Skeletal muscle cell (primary cell): ENCODE measurements at places on chromosomes 11 and 22.

- DNase-seq = no peak
Observed at GRCh38 chr11:61012737-61013215, 41.3 kb downstream of the CD6 start.

- no peak for DNase-seq
Observed at GRCh38 chr11:33043221-33043830, 4.0 kb downstream of the TCP11L1 start.

GRCh38 chr11:8792710-8793109 lies 110.1 kb downstream of the RPL27A start:
- no peak for DNase-seq

- no peak for DNase-seq
Observed at GRCh38 chr22:27490080-27490479, 311.5 kb downstream of the MN1 start.

GRCh38 chr11:66768818-66769217 lies 39.8 kb upstream of the SPTBN2 start:
- peak; percentile 26 for DNase-seq

- no peak for DNase-seq
Observed at GRCh38 chr11:8071616-8072581, 9.1 kb upstream of the TUB start.

GRCh38 chr22:37060801-37061610 lies 9.5 kb downstream of the KCTD17 start:
- no peak for DNase-seq

GRCh38 chr11:9838961-9839360 lies 175.1 kb downstream of the SWAP70 start:
- no peak for DNase-seq

DNA sequence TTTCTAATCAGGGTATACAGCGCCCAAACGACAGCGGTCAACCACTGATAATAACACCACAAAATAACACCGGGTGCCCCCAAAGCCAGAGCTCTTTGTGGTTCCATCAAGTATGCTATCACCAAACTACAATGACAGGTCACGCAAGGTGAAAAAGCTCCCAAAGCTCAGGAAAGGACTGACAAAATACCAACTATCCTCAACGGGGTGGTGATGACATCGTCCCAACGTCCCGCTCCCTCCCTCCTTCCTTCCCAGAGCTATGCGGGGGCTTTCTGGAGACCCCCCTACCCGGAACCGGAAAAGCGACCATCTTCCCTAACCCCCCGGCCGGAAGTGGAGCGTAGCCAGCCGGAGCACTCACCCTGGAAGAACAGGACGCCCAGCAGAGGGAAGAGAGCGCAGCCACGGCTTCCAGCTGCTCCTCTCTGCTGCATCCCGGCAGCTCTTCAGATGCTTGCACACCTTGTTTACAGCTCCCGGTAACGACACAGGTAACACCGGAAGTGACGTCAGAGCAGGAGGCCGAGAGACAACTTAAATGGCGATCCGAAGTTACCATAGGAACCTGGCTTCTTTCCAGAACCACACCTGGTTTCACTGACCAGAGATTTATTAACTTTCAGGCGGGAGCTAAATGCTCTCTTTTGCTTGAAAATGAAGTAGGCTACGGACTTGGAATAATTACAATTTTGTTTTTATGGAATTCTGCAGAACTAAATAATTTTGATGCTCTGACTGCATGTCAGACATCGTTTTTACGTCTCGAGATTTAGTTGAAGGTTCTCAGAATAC lies at the start of gene MPZL3:
Gene MPZL3, minus strand, starts transcription at position 508 of the 795 bp plus-strand sequence. Its CDS starts 71 bp downstream, at position 437.
- peak; percentile 7 for DNase-seq

DNA sequence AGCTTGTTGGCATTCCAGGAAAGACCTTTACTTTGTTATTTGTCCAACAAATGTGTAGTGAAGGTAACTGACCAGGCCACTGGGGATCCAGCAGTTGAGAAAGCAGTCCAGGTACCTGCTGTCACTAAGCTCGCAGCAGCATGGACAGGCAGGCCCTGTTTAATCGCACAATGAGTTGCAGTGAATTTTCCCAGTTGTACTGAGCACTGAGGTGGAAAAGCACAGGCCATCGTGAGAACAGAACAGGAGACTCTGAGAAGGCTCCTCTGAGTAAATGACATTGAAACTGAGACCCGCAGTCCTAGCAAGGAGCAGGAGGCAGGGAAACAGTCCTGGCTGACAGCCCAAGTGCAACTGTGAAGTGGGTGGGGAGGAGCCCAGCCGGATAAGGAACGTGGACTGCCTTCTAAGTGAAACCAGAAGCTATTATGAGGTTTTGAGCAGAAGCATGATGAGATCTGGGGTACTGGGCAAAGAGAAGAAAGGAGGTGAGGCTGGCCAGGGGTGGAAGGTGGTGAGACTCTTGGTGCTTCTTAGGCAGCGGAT lies 39.8 kb upstream of the CDON start:
- DNase-seq = no peak

DNA sequence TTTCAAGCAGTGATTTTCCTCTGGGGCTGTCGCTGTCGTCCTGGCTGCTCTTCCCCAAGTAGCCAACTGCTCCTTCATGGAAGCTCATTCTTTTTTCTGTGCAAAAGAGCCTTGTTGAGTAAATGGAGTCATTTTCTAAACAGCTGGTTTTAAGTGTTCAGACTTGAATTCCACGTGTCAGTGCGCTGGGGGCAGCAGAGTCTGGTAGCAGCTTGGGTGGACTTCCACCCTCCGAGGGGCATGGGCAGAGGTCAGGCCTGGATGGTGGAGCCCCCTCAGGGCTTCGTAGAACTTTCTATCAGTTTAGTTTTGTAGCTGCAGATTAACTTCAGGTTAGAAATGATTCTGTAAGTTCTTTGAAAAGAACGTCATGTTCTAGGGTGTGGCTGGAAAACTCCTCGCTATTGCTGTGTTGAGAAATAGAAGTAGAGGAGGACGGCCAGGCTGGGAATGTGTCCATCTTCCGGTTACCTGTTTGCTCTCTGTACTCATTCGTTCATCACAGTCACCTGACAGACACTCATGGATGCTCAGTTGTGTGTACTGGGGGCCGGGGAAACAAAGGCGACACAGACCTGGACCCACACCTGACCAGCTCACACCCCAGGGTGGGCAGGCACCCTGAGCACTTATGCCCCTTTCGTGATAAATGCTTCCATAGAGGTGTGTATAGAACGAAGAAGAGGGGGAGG lies 270.7 kb downstream of the TBC1D22A start:
- no peak for DNase-seq

DNA sequence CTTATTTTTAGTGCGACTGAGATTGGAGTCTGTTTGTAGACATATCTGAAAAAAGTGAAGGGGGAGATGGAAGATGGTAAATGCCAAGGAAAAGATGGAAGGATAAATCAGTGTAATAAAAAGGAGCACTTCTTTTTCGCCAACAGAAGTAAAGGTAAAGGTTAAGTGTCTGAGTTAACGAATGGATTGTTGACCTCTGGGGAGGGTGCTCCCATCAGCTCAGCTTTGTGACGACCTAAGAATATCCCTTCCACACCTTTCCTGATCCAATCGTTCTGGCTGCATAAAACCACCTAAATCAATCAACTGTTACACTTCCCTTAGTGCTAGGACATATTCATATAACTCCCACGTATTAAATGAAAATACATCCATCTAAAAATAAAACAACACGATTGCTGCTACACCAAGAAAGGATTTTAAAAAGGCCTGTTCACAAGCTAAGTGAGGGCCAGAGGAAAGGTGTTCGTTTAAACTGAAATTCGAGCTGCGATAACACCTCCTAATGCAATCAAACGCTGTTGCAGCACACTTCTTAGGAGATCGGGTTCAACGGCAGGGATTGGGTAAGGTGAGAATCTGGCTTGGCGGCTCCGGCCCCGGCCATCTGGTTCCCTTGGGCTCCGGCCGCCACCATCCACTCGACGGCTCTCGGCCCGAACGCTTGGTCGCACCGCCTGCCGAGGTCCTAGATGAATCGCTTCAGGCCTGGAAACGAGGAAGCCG lies 658 bp downstream of the C11orf71 start:
- DNase-seq = no peak
